ENCODE measurements at places on chromosomes 3 and 15. TPM values are rescaled to one million over a fixed set of nuclear protein-coding genes. Genes with fewer than 3 reads are reported as not detected.
A peak's percentile ranks its signal among the peaks of the same experiment; 100 is the strongest.

- DNase-seq = no peak
Observed at GRCh38 chr3:23457697-23458096, 254.6 kb downstream of the UBE2E2 start.

DNA sequence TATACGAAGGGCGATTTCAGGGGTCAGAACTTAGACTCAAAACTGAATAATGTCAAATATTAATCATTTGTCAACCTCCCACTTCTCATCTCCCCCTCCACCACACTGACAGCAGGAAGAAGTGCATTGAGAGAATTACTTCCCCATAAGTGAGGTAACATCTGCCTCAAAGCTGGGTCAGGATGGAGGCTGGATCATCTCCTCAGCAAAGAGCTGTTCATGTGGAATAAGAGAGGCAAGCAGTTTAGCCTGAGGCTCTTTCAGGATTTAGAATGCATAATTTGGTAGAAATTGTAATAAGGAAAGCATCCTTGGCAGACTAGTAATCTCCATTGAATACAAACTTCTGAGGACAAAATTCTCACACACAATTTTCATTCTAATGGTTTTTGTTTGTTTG lies 512.1 kb downstream of the ROBO1 start:
- no peak for DNase-seq

GRCh38 chr15:41882689-41883483 lies 11.0 kb downstream of the SPTBN5 start:
- DNase-seq = no peak

GRCh38 chr15:51076524-51077220 lies 18.0 kb downstream of the TNFAIP8L3 start:
- DNase-seq = no peak

SAXO2 gene
- 0.11 TPM for total RNA-seq

DNA sequence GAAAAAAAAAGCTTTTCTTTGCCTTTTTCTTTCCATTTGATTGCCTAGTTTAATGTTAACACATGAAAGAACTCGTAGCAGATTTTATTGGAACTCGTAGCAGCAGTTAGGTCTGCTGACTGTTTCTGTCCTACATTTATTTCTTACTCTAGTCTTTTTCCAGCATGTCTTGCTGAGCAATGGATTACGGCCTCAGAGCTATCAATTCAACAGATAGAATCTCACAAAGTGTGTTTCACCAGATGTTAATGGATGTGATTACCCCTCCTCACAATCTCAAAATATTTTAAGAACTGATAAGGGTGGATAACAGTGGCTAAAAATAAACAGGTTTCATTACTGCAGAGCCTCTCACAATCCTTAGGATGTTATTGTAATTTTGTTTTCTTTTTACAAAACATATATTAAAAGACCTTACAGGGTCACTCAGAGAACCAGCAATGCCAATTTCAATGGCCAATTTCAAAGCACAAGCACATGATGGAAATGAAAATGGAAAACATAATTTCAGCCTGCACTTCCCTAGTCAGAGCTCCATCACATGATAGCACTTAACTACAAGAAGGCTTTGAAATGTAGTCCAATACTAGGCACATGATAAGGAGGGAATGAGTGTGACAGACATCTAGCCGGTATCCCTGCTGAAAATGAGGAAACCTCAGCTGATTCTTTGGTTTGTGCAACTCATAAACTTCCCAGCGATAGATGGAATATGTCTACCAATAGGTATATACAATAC lies 838.1 kb upstream of the SEMA6D start:
- no peak for DNase-seq

DNA sequence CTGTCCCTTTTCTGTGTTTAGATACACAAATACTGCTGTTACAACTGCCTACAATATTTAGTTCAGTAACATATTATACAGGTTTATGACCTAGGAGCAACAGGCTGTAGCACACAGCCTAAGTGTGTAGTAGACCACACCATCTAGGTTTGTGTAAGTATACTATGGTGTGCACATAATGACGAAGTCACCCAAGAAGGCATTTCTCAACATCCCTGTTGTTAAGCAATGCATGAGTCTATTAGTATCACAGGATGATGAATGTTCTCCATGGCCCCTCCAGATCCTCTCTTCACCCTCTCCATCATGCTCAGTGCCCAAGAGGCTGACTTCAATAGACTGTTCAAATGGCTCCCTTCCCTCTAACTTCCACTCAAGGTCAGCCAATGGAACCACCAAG lies 14.6 kb upstream of the SEC62 start:
- DNase-seq = no peak

CHRNA3 gene
- total RNA-seq = not detected

SATB1 gene
- total RNA-seq = 17.5 TPM

MEIS2 gene
- 53.1 TPM for total RNA-seq

DNA sequence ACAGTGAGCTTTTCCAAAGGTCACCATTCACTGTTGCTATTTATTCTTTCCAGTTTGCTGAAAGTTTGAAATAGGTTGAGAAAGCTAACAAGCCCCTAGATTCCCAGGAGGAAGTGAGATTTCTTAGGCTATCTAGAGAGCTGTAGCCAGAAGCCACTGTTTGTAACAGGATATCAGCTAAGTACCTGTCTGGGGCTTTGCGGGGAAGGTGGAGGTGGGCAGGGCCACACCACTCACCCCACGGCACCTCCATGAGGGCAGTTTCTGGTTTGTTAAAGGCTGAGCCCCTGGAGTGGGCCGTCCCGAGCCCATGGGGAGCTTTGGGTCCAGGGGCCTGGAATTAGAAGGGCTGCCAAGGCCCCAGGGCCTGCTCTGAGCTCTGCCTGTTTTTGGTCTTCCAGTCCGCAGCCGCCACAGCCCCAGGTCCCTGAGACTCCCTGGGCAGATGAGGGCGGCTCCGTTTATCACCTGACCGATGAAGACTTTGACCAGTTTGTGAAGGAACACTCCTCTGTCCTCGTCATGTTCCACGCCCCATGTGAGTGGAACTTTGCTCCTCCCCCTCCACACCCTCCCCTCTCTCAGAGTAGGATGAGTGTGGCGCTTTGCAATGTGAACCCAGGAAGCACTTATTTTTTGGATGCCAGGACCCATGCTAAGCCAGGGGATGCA lies 63.4 kb downstream of the PDIA5 start:
- no peak for DNase-seq

DNA sequence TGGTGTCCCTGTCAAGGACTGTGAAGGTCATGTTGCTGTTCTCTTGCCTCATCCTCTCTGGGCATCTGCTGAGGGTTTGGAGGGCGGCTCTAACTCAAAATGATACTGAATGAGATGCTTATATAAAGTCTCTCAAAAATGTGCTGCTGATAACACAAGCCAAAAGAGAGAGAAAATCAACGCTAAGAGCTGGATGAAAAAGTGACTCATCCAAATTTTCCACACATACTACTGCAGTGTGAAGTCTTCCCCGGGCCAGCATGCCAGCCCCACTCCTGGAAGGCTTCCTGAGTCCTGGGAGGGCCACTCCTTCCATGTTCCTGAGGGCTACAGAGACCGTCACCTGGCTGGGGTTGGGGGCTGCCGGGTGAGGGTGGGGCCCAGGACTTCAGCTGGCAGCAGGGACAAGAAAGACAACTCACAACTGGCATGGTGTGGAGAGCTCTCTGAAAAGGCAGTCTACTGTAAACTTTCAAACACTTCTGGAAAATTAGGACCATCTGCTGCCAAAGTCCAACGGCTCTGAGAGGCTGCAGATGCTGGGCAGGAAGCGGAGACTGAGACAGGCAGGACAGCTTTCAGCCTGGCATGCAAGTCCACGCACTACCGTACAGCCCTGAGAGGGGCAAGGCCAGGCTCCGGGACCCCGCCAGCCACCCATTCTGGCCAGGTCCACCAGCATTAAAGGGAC lies 200.3 kb downstream of the ADAMTS17 start:
- DNase-seq = no peak

- DNase-seq = no peak
Observed at GRCh38 chr3:69881051-69881450, 118.5 kb upstream of the SAMMSON start.

- DNase-seq = no peak
Observed at GRCh38 chr15:26260517-26261133, 397.5 kb upstream of the ATP10A start.

DNA sequence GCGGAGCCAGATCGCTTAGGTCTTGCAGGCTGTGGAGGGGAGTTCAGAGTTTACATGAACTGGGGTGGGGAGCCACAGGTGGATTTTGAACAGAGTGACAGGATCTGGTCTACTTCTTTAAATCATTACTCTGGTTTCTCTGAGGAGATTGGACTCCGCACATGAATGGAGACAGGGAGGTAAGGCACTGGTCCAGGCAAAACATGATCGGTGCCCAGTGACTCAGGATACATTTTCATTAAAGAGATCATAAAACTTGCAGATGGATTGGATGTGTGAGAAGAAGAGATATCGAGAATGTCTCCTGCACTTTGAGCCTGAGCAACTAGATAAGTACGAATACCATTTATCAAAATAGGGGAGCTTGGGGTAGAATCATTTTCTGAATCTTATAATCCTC lies 61.8 kb upstream of the CMSS1 start:
- DNase-seq = no peak

SLC51A gene
- total RNA-seq = not detected

DNA sequence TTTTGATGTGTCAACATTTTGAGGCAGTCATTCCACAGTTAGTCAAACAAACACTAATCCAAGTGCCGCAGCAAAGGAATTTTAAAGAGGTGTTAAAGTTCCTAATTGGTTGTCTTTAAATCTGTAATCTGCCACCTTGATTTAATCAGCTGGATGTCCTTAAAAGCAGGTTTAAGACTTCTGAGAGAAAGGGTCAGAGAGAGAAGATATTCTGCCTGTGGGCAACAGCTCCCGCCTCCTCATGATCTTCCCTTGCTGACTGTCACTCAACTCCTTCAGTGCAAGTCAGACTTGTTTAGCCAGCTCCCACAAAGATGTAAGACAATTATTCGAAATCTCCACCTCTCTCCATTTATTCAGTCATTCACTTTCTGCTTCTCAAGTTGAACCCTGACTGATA lies 92.6 kb upstream of the MYRIP start:
- DNase-seq = no peak

GRCh38 chr15:40536501-40536900 lies 28.3 kb downstream of the CCDC32 start:
- no peak for DNase-seq

GRCh38 chr15:33284336-33284735 lies 26.4 kb upstream of the RYR3 start:
- DNase-seq = no peak

GABRR3 gene
- total RNA-seq = not detected

- no peak for DNase-seq
Observed at GRCh38 chr3:79012530-79012913, 755.3 kb downstream of the ROBO1 start.

- no peak for DNase-seq
Observed at GRCh38 chr3:119810018-119810435, 28.1 kb downstream of the NR1I2 start.

- DNase-seq = no peak
Observed at GRCh38 chr3:46208167-46208704, at the start of gene CCR1. Gene CCR1, minus strand, starts transcription at chr3:46208313. Its CDS starts 4,000 bp downstream, at chr3:46204313.

DNA sequence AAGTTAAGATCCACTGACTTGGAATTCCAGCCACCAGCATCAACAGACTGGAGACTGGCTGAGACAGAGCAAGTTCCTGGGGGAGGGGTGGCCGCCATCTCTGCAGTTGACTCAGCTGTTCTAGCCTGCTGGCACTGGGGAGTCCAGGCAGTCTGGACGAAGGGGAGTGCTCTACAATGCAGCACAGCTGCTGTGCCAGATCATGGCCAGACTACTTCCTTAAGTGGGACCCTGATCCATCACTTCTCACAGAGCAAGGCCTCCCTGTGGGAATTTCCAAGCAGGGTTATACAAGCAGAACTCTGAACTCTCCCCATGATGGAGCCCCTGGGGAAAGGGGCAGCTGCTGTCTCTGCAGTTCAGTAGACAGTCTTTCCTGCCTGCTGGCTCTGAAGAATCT lies 35.2 kb downstream of the PYGO1 start:
- no peak for DNase-seq

MYEF2 gene
- 31.3 TPM for total RNA-seq

RBP2 gene
- not detected for total RNA-seq

DNA sequence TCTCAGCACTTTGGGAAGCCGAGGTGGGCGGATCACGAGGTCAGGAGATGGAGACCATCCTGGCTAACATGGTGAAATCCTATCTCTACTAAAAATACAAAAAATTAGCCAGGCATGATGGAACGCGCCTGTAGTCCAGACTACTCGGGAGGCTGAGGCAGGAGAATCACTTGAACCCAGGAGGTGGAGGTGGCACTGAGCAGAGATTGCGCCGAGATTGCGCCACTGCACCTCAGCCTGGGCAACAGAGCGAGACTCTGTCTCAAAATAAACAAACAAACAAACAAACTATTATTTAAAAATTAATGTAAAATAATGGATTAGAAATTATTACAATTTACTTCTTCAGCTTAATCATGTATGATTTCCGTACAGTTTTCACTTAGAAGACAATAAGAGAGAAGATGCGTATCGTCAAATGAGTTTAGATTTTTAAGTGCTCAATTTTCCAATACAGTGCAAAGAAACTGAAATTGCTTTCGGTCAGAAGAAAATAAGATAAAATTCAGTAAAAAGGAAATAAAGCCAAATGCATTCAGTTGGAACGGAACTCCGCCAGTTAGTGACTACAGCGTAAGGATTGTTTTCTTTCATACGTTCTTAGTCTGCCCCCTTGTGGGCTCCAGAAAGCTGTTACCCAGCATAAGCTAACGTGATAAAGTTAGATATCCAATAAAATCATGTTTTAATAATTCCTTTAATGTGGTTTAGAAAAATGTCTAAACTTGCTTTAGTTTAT lies 24.8 kb downstream of the AADAC start:
- DNase-seq = peak; percentile 54

GRCh38 chr3:187951452-187952190 lies 202.3 kb upstream of the LPP start:
- no peak for DNase-seq

HRH1 gene
- total RNA-seq = 14.6 TPM

- DNase-seq = no peak
Observed at GRCh38 chr15:98854496-98854895, 153.1 kb downstream of the PGPEP1L start.

FILIP1L gene
- 35.6 TPM for total RNA-seq

ALDH1A2 gene
- 4.0 TPM for total RNA-seq

GADL1 gene
- not detected for total RNA-seq

DNA sequence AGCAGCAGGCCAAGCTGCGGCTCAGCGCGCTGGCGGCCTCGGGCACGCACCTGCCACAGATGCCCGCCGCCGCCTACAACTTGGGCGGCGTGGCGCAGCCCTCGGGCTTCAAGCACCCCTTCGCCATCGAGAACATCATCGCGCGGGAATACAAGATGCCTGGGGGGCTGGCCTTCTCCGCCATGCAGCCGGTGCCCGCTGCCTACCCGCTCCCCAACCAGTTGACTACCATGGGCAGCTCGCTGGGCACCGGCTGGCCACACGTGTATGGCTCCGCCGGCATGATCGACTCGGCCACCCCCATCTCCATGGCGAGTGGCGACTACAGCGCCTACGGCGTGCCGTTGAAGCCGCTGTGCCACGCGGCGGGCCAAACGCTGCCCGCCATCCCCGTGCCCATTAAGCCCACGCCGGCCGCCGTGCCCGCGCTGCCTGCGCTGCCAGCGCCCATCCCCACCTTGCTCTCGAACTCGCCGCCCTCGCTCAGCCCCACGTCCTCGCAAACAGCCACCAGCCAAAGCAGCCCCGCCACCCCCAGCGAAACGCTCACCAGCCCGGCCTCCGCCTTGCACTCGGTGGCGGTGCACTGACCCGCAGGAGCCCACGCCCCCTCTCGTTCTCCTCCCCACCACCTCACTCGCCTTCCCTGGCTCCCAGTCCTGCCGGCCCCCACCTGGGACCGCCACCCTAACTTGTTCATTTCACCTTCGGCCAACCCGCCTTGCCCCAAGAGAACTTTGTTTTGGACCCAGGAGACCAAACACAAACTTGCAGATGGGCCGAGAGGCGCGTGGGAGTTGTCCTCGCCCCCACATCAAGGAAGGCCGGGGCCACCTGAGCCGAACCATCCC lies 1.5 kb downstream of the FOXB1 start:
- DNase-seq = no peak

GRCh38 chr3:3109407-3110298 lies 521 bp downstream of the IL5RA start:
- DNase-seq = no peak

Data from pulmonary artery endothelial cell (primary cell).